ENCODE measurements at places on chromosomes 3 and 15.

GRCh38 chr15:70111203-70112073 is 13.7 kb upstream of the TLE3 start:
- DNase-seq = peak; percentile 81

DNA sequence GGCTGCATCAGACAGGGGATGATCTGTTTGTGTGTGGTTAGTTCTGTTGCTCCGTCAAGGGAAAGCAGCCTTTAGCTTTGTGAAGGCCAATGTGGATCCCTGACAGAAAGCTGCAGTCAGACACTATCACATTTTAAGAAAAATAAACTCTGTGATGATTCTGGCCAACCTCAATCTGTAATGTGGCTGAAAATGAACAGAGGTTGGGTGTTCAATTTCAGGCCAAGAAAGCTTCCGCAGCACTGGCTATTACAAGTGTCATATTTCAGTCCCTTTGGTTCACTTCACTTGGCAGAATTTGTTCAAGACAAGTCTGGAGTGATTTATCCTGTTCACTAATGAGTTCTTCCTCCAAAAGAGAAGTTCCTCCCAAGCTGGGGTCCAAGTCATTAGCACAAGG is 571.8 kb upstream of the IL12A start:
- DNase-seq = no peak

DNA sequence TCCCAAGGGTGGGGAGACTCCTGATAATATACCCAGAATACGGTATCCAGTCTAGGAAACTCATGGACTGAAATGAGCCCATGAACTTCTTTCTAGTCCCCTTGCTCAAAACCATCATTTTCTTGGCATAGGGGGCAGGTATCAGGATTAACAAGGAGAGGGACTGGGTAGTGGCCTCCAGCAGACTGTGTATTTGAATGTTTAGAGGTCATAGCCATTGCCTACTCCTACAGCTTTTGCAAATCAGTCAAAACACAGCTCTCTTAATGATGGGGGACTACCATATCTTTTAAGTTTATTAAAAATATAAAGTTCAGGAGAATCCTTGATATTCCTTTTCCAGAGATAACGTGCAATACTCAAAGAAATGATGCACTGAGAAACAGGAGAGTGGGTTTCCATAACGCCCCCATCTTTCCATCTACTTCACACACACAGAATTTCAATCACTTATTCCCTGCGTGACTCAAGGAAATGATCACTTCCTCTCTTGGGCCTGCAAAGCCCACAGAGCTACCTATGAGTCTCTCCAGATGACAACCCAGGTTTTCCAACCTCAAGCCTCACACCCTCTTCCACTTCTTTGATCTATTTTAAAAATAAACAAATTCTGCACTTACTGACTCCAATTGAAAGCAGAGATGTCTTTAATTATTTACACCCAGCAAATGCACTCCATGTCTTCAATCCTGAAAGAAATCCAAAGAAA is 584.0 kb upstream of the LMCD1 start:
- no peak for DNase-seq

DNA sequence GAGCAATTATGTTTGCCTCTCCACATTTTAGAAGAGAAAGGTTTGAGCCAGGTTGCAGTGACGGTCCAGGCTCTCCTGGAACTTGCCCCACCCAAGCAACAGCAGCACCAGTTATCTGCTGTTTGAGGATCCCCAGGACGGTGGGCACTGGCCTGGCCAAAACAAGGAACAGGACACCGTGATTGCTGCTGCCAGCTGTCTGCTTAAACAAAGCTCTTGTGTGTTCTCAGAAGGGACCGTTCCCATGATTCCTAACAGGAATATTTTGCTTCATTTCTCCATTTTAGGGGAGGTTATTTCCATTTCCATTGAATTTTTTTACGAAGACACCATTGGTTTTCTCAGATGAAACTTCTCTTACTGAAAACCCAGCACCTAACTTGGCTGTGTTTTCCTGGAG is 66.4 kb upstream of the RPL35A start:
- DNase-seq = no peak

DNA sequence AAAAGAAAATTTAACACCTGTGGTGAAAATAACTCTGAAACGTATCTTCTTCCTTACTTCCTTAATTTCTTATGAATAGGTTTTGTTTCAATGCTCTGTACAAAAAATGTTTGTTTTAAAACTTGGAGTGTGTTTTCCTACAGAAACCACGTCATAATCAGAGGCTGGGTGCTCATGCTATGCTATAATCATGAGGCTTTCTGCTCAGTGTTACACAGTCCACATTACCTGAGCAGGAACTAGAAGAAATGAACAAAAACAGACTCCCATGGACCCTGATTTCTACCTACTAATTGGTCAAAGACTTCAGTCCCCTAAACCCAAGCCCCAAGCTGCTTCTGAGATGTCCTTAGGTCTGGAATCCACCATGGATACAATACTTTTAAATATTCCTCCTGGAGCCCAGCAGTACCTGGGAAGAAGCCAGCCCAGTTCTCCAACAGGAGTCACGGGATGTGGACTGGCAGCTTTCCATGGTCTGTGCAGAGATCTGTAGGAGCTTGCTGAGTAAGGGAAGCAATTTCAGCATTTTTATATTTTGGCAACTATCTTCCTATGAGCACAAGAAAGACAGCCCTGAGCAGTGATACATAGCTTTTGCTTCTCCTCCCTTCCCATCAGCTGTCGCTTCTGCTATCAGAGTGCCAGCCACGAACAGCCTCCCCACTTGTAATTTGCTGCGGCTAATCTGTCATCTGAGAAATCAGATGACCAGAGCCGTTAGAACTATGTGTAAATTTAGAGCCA is 65.6 kb downstream of the WDR72 start:
- DNase-seq = peak; percentile 22

GRCh38 chr3:45317710-45318109 is 70.7 kb upstream of the LARS2 start:
- DNase-seq = no peak
